Lung microvascular endothelial cell (primary cell): ENCODE measurements at places on chromosomes 13 and 19. TPM values are rescaled to one million over a fixed set of nuclear protein-coding genes. Genes with fewer than 3 reads are reported as not detected.
A peak's percentile ranks its signal among the peaks of the same experiment; 100 is the strongest.

- DNase-seq, result peak; percentile 62
These were observed 1.6 kb downstream of the PLEKHG2 start for GRCh38 chr19:39413911-39414608.

GRCh38 chr13:100753376-100753775, 78.8 kb upstream of the TMTC4 start:
- DNase-seq, result no peak

- peak; percentile 66 for DNase-seq
These were observed 5.5 kb upstream of the ACP7 start for GRCh38 chr19:39078436-39079200.

DNA sequence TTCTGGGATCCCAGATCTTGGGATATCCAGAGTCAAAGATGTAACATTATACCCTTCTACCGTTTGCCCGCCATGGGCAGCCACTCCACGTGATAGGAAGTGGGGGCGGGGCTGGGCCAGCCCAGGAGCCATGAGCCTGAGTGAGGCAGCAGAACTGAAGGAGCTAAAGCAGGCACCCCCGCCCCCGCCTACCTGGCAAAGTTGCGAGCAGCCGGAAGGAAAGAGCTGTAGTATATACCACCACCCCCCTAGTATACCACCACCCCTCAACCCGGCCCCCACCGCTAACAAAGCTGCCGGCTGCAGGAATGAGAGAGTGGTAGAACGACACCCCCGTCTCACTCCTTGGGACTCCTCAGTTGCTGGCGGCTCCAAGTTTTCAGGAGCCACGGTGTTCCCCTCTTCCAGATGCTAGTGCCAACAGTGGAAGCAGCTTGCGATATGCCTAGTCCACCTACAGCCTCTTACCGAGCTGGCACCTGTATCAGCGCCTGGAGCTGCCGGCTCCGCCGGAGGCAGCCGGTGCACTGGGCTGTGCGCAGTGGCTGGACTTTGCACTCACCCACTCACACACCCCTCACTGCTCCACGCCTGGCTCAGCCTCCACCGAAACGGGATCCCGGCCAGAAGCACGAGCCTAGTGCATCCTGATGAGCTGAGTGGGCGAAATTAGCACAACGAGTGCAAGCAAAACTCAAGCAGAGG, 230.7 kb upstream of the PRR20A start:
- DNase-seq, result no peak

DNA sequence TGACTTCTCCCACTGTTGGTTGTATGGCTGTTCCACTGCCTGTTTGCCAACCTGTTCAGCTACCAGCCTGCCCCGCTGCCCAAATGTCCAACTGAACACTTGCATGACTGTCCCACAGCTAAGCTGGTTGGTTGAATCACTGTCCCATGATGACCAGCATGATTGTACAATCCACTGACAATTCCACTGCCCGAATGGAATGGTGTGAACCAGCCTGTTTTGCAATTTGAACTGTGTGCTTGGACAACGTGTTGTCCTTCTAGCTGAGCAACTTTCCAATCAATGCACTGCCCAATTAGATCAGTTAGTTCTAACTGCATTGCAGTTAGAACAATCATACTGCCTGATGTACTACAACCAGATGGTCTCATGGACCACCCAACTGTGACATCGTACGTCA, 8.7 kb downstream of the ADAMTS10 start:
- DNase-seq, result no peak

GRCh38 chr13:48264058-48264457, 31.1 kb downstream of the ITM2B start:
- no peak for DNase-seq

- DNase-seq, result no peak
These were observed 7.7 kb upstream of the IRS2 start for GRCh38 chr13:109794095-109794494.

GRCh38 chr19:49200238-49200862, 42.8 kb downstream of the TRPM4 start:
- DNase-seq, result peak; percentile 21

DNA sequence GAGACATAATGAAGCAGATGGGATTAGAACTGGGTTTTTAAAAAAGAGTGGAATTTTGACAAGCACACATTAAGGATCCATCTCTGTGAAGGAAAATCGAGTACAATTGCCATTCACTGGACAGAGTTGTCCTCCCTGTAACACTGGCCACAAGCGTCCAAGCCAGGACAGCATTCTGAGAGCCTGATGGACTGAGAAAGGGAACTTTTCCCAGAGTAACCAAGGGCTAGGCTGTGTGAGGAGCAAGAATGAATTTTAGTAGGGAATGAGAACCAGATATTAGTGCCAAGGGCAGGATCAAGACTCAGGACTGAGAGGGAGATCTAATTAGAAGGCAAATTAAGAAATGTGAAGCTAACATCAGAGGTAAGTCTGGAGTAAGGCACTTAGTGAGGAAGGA, 73.1 kb downstream of the DCLK1 start:
- no peak for DNase-seq

DNA sequence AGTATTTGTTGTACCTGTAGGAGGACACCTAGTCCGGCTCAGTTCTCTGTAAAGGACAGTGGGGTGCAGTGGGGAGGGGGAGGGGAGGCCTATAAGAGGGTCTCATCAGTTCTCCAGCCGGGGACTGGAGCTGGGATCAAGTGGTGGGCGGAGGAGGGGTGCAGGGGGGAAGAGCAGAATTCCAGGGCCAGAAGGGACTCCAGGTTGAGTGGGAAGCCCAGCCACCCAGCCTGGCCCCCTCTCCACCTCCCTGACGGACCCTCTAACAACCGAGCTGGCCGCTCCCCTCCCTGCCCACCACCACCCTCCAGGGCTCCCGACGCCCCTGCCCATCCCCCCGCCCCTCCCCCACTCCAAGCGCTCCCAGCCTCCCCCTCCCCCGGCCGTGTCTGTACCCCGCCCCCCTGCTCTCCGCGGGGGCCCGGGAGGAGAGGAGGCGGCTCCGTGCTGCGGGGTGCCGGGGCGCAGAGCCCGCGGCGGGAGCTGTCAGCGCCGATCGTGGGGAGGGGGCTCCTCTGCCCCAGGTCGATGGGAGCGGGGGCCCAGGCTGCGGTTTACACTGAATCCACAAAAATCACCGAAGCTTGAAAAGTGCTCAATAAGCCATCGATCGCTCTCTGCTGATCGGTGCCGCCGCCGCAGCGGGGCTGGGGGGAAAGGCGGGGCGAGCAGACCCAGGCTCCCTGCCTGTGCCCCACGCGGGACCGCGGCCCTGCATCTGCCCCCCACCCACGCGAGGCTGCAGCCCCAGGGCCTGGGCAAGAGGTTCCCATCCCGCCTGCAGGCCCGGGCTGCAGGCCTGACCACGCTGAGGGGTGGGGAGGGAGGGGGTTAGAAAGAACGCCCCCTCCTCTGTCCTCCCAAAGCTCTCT, 34.6 kb upstream of the ONECUT3 start:
- no peak for DNase-seq

GRCh38 chr13:42394711-42395085, 122.7 kb downstream of the AKAP11 start:
- no peak for DNase-seq

S1PR5 gene
- under 0.01 TPM in 2 replicates for total RNA-seq

GIPR gene
- total RNA-seq, result under 0.01 TPM in 2 replicates

PRR19 gene
- 0.20 and 0.44 TPM in 2 replicates for total RNA-seq

GNG8 gene
- not detected in 2 replicates for total RNA-seq

KCNN4 gene
- 0.22 TPM in 1 of 2 replicates, not detected in the other for total RNA-seq

ATP4A gene
- not detected in 2 replicates for total RNA-seq

GRIK5 gene
- total RNA-seq, result not detected in 2 replicates

GET3 gene
- 67.8 and 73.8 TPM in 2 replicates for total RNA-seq
